ENCODE measurements at places on chromosomes 3 and 15. TPM values are rescaled to one million over a fixed set of nuclear protein-coding genes. Genes with fewer than 3 reads are reported as not detected.
A peak's percentile ranks its signal among the peaks of the same experiment; 100 is the strongest.

DNA sequence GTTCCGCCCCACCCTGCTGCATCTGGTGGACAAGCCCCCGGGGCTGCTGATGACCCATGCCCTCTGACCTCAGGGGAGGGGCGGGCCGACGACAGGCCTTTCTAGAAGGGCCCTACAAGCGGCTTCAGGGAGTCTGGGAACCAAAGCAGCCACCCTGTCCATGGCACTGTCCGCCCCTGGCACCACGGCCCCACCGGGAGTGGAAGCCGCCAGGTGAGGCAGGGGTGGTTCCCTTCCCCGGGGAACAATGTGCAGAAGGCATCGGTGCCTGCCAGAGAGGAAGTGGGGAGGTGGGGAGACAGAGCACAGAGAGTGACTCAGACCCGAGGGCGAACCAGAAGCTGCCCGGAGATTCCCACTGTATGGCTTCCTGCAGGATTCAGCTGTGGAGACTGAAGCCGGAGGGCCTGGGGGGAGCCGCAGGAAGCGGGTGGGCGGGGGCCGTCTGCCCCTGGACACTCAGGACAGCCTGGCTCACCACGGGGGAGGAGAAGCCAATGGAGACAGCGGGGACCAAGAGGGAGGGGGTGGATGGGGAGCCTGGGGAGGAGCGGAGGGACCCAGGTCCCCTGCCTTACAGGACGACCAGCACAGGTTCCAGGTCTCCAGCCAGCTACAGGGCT, 134.0 kb downstream of the TPRA1 start:
- DNase-seq = peak; percentile 69
- no peaks in the 10 kb centered on the region for H3K36me3 ChIP-seq
- H3K27me3 ChIP-seq = no peaks in the 10 kb centered on the region
- peak overlapping the region; percentile 3 for H3K27ac ChIP-seq
- peaks cover 8% of the 10 kb centered on the region for H3K4me1 ChIP-seq

- H3K4me3 ChIP-seq = no peak overlapping the region
- no peaks in the 10 kb centered on the region for H3K27me3 ChIP-seq
- H3K4me1 ChIP-seq = no peaks in the 10 kb centered on the region
- H3K36me3 ChIP-seq = no peaks in the 10 kb centered on the region
These were observed 66.0 kb downstream of the CGNL1 start for GRCh38 chr15:57442335-57442734.

DNA sequence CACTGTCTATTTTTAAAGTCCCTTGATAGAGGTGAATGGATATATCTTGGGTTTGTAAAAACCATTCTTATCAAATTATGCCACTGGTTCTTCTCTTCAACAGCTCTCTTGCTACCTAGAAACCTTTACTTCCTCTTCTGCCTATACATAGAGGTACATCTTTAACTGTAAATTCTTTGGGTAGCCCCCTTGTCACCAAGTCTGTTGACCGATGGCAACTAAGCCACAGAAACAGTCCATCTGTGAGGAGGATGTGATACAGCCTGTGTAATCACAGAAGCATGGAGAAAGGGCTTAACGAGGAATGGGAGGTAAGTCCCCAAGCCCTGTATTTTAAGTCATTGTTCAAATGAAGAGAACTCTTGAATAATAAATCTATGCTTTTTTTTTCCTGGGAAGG, 246.5 kb upstream of the MDFIC2 start:
- no peaks in the 10 kb centered on the region for H3K36me3 ChIP-seq
- H3K27ac ChIP-seq = no peak overlapping the region
- no peaks in the 10 kb centered on the region for H3K4me1 ChIP-seq
- H3K4me3 ChIP-seq = no peak overlapping the region

- no peak overlapping the region for H3K27ac ChIP-seq
- H3K4me1 ChIP-seq = no peaks in the 10 kb centered on the region
- H3K36me3 ChIP-seq = no peaks in the 10 kb centered on the region
- no peak for DNase-seq
These were observed 44.5 kb downstream of the IL17RD start for GRCh38 chr3:57120451-57121174.

DNA sequence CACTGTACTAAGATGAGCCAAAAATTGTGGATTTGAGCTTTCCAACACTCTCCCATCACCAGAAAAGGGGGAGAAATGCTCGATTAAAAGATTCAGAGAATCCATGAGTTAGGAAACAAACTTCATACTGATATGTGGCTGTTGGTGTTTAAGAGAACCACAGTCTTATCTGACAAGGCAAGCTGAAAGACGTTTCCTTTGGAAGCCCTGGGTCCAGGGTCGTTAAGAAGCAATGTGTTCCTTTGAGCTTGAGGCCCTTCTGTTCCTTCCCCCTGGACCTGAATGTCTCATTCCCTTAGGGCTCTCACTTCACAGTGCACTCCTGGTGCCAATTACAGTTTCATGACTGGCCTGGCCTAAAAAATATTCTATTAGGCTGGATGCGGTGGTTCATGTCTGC, 524.8 kb upstream of the PPP2R3A start:
- H3K4me3 ChIP-seq = no peak overlapping the region
- H3K4me1 ChIP-seq = no peaks in the 10 kb centered on the region
- no peaks in the 10 kb centered on the region for H3K36me3 ChIP-seq
- 0 out of 2 replicates have a peak, but pooled peaks cover 2% of the 10 kb centered on the region for H3K27me3 ChIP-seq

DNA sequence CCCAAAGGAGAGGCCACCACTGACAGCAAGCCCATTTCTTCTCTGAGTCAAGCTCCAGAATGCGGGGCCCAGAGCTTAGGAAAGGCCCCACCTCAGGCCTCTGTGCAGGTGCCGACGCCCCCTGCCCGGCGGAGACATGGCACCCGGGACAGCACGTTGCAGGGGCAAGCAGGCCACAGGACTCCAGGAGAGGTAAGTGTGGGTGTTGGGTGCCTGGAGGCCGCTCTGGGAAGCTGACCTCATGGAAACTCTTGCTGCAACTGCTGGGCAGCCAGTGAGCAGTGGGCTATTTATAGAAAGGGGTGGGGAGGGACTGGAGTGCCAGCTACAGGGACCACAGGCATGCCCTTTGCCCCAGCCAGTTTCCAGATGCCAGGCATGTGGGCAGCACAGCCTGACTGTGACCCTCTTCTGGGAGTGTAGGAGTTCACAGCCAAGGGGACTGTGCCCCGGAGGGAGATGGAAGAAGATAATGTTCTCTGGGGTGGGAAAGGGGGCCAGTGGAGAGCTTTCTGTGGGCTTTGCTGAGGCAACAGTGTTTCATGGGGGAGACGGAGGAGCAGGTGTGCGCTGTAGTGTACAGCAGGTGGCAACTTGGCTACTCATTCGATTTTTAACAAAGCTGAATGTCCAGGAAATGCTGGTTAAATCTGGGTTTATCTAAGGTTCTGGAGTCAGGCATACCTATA, 23.7 kb downstream of the ALPK3 start:
- no peak overlapping the region for H3K4me3 ChIP-seq
- no peak for DNase-seq
- peaks cover 17% of the 10 kb centered on the region for H3K4me1 ChIP-seq
- H3K27me3 ChIP-seq = no peaks in the 10 kb centered on the region
- no peak overlapping the region for H3K27ac ChIP-seq

- DNase-seq = no peak
- H3K27ac ChIP-seq = no peak overlapping the region
These were observed 17.9 kb downstream of the LIPH start for GRCh38 chr3:185534511-185534910.

GRCh38 chr3:103060242-103060641, 625.4 kb downstream of the ZPLD1 start:
- DNase-seq = no peak
- no peaks in the 10 kb centered on the region for H3K36me3 ChIP-seq
- H3K4me1 ChIP-seq = no peaks in the 10 kb centered on the region
- no peaks in the 10 kb centered on the region for H3K27me3 ChIP-seq

GRCh38 chr3:42505849-42506410, 3.5 kb downstream of the VIPR1 start:
- no peak for DNase-seq
- H3K27ac ChIP-seq = no peak overlapping the region
- no peaks in the 10 kb centered on the region for H3K27me3 ChIP-seq
- H3K4me1 ChIP-seq = peaks cover 22% of the 10 kb centered on the region

- peaks cover 3% of the 10 kb centered on the region for H3K4me1 ChIP-seq
- H3K4me3 ChIP-seq = no peak overlapping the region
- H3K27me3 ChIP-seq = no peaks in the 10 kb centered on the region
- peak; percentile 29 for DNase-seq
These were observed 314.2 kb downstream of the LPP start for GRCh38 chr3:188468196-188468595.

DNA sequence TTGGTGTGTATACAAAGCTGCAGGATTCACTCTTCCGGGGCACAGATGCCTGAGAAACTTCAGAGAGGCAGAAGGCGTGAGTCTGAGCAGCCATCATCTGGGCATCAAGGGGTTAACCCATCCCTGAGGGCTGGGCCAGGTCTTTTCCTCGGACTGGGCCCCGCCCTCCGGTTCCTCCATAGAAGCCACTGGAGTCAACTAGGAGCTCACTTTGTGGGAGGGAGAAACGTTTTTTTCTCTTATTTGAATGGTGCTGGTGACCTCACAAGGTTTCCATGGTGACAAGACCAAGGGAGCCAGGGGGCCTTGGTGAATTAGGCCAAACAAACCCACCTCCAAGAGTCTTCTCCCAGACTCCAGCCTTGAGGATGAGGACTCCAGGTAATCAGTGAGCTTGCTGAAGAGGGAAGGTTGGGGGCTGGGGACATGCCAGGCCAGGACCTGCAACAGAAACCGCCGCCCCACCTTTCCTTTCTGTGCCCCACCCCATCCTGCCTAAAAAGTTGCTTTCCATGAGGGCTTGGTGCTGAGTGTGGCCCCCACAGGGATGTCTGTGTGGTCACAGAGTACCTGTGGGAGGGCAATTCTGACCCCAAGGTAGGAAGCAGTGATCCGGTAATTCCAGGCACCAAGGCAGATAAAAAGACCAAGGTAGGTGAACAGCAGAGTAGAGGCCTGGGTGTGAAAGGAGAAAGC, 14.8 kb upstream of the INSYN1 start:
- H3K4me3 ChIP-seq = no peak overlapping the region
- no peaks in the 10 kb centered on the region for H3K4me1 ChIP-seq
- no peak overlapping the region for H3K27ac ChIP-seq
- H3K27me3 ChIP-seq = peaks cover 56% of the 10 kb centered on the region

GRCh38 chr3:174973465-174973864, 114.3 kb downstream of the NAALADL2 start:
- peaks cover 17% of the 10 kb centered on the region for H3K4me1 ChIP-seq
- peak overlapping the region; percentile 35 for H3K27ac ChIP-seq
- DNase-seq = peak; percentile 97
- H3K4me3 ChIP-seq = no peak overlapping the region

DNA sequence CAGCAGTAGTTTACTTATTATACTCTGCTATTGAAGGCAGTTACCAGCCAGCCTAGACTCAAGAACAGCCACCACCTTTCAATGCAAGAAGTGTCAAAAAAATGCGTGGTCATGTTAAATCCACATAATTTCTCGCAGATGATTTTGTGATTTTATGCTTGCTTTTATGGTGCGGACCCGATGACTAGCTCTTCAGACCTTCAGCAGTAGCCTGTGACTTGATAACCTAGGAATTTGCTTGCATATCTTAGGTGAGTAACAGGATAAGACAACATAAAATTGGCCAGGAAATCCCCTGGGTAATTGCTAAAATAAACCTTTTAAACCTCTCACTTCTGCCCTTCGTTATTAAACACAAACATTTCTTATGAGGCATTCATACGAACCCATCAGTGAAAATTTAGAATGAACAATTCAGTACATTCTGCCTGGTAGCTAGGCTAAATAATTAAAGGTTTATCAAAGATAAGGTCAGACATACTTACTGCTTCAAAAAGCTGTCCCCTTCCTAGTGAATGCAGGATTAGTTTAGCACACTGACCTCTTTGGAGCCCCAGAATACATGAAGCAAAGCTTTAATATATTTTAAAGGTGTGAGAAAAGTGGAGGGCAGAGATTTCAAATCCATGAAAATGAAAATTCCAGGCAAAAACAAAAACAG, 798.8 kb downstream of the OTOL1 start:
- H3K4me3 ChIP-seq = peak overlapping the region; percentile 31
- no peaks in the 10 kb centered on the region for H3K27me3 ChIP-seq
- DNase-seq = peak; percentile 97

DNA sequence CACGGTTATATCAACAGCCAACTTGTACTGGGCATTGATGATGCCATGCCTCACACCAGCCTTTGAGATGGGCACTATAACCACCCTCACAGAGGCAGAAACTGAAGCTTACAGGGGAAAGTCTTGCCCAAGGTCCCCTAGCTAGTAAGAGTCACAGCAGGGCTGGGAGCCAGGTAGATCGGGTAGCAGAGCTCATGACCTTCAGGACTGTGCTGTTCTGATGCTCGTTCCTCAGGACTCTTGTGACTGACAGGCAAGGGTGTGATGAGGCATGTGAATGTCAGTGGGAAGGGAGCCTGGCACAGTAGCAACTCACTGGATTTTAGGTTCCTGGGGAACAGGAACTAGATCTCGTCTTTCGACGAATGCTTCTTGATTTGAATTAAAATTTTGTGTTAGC, 65.7 kb downstream of the RLBP1 start:
- H3K27ac ChIP-seq = no peak overlapping the region
- no peak overlapping the region for H3K4me3 ChIP-seq
- no peaks in the 10 kb centered on the region for H3K27me3 ChIP-seq

DNA sequence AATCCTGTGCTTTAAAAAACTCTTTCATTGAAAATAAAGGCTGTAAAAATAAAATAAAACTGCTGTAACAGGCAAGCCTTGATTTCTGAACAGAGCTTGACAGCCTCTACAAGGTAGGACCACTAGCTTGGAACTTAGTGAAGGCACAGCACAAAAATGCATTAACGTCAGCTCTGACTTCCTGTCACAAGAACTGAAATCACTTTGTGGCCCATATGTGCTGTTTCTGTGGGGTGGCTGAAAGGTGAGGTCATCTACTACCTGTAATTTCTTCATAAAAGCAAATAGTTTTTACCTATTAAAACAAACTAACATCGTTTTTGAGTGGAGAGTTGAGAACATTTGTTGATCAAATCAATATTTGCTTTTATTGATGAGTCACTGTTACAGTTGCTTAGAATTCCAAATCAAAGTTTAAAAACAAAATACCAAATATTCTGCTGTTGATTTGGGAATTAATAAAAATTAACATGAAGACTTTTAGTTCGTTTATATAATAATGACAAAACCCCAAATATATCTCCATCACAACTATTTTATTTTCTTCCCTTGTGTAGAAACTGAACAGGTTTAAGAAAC, 1034.1 kb downstream of the MCTP2 start:
- no peak overlapping the region for H3K4me3 ChIP-seq
- H3K36me3 ChIP-seq = no peaks in the 10 kb centered on the region
- DNase-seq = peak; percentile 34
- peak overlapping the region; percentile 59 for H3K27ac ChIP-seq
- no peaks in the 10 kb centered on the region for H3K27me3 ChIP-seq

The TLR9 gene
- total RNA-seq = not detected

The GCSAM gene
- not detected for total RNA-seq

The C3orf22 gene
- not detected for total RNA-seq

The LDHAL6B gene
- total RNA-seq = not detected

The SCN11A gene
- not detected for total RNA-seq

The NTRK3 gene
- total RNA-seq = not detected

The IGSF10 gene
- 0.12 TPM for total RNA-seq

The CACNA2D2 gene
- total RNA-seq = 0.44 TPM

The ITIH4 gene
- total RNA-seq = not detected

All from PC-3 (cell line).